ENCODE measurements at places on chromosomes 2 and 18.

- no peak for ATAC-seq
Measured at GRCh38 chr2:241454837-241455485, 53.4 kb downstream of the STK25 start.

GRCh38 chr2:241848761-241849615 lies 9.7 kb downstream of the PDCD1 start:
- ATAC-seq = no peak

GRCh38 chr2:673615-674320 lies 3.4 kb downstream of the TMEM18 start:
- no peak for ATAC-seq

GRCh38 chr2:114784890-114785583 lies 342.6 kb downstream of the DPP10 start:
- no peak for ATAC-seq

- peak; percentile 69 for ATAC-seq
Measured at GRCh38 chr2:73291093-73291460, 2.3 kb downstream of the EGR4 start.

GRCh38 chr18:44792456-44793061 lies 111.9 kb downstream of the SETBP1 start:
- peak; percentile 34 for ATAC-seq

- no peak for ATAC-seq
Measured at GRCh38 chr2:33292981-33293595, 183.4 kb upstream of the RASGRP3 start.

- no peak for ATAC-seq
Measured at GRCh38 chr18:23188068-23188760, 52.9 kb downstream of the CABLES1 start.

DNA sequence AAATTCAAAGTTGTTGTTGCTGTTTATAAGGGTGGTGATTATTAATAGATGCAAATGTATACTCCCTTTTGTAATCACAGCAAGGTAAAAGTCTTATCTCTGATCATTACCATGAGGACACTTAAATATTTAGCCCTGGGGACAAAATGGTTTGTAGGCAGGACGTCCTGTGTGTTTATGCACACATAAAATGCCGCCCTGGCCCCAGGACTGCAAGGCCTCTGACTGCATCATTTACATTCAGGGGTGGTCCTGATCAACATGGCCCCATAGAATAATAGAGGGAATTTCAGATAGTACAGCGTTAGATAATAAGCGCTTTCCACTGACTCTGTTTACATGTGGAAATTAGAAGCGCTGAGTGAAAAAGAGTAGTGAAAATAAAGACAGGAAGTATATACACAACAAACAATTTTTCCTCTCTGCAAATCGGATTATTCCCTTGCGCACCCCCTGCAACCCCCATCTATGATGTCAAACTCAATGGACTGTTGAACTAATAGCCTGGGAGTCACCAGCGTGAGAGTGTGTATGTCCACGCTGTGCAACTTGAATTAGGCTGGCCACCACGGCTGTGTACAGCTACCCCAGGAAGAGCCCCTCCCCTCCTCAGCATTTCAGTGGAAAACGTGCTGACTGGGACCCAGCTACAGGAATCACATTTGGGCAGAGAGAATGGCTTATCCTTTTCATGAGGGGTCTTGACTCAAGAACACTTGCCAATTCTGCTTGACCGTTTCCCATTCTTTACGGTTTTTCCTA lies 291.5 kb downstream of the SOX11 start:
- ATAC-seq = no peak

DNA sequence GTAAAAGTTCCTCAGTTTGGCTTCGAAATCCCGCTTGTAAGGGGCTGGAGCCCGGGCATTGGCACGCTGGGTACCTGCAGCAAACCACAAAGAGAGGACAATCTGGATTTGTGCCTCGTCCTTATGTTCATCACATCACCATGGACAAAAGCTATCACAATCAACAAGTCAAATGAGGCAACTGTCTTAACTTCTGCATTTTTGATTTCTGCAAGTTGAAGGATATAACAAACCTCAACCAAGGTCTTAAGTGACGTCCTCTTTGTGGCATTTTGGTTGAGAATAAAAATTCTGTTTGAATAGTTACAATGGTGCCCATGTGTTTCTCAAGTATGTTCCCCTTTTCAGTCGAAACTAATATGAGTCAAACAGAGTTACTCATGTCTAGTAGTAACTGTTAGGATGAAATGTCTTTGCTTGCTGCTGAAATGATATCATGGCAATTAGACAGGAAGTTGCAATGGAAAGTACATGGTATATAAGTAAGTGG lies 70.8 kb upstream of the STK17B start:
- ATAC-seq = no peak

- ATAC-seq = no peak
Measured at GRCh38 chr2:97718051-97718882, 4.9 kb downstream of the ZAP70 start.

DNA sequence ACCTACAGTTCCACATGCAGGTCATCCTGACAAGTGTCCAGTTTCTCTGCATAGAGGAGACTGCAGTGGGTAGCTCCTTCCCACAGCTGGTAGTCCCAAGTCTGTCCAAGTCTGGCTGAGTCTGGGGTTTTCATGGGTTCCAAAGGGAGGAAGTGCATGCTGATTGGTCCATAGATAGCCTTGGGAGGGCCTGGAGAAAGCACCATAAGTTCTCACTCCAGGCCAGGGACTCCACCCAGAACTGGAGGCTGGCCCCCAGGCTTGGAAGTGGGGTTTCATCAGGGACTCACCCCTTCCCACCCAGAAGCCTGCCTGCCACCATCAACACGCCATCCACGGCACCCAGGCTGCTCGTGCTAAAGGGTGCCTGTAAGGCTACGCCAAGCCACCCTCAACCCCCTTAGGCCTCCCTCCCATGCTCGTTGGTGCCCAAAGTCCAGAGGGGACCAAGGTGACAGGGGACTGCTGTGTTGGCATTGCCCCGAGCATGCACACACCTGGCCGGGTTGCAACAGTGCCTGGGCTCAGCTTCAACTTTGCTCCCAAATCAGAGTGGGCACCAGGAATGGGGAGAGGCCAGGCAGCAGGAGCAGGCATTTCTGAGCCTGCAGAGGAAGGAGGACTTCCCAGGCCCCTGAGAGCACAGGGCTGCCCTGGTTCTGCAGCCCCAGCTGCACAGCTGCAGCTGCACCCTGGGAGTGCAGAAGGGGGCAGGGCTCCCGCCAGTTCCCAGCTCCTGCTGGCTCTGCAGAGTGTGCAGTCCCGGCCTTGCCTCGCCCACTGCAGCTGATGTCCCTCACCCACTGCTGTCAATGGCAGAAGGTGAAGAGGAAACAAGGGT lies 116.5 kb upstream of the MAP2 start:
- no peak for ATAC-seq

GRCh38 chr2:148965623-148966437 lies 72.7 kb upstream of the LYPD6B start:
- ATAC-seq = no peak

DNA sequence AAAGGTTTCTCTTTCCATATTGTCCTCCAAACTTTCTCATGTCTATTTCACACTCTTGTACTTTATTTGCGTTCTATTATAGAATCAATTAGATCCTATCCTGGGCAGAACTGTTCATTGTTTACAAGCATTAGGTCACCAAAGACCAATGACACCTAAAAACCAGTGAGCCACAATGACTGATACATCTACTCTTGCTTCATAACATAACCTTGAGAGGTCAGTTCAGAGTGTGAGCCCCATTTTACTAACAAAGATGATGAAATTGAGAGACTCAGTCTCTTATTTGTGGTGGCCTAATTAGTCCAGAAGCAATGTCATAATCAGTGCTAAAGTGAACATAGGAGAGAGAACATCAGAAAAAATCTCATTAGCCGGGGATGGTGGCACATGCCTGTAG lies 248.9 kb upstream of the RBBP8 start:
- no peak for ATAC-seq

DNA sequence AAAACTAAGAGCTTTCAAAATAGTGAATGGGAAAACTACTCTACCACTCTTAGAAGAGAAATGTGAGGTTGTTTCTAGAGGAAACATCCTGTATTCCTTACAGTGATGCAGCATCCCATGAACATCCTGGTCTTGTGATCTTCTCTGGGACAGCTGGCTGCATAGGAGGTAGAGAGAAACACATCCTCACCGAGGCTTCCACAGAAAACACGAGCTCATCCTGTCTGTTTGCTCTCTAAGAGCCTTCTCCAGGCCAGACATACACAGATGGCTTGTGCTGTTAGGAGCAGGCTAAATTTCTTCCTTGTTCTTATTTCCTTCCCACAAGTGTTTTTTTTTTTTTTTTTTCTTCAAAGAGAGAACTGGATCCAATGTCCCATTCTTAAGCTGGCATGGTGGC lies 14.7 kb upstream of the FZD7 start:
- peak; percentile 53 for ATAC-seq

DNA sequence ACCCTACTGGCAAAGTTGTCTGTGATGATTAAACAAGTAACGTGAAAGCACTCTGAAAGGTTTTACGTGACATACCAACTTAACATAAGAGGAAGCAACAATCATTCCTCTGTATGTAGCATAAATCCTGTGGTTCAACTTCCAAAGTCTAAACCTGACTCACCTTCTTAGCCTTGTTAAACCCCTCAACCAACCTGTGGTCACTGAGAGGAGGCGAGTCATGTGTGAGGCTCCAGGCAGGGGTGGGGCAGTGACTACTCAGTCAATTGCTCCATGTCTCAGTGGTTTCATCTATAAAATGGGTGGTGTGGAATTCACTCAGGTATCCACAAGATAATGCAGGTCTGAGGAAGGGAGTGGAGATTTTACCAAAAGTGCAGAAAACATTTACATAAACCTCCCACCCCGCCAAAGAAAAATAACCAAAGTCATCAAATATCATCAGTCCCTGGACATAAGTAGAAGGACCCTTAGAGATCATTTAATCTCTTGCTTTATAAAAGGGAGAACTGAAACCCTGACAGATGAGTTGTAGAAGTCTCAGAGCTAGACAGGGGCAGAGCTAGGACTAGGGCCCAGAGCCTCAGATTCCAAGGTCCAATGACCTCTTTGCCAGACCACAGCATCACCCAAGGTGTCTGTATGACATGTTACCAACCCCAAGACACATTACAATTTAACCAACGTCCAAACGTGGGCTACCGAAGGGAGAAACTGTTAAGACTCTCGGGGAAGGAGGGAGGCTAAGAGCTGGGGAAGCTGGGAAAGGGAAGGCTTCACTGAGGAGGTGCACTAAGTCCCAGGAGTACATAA lies 3.7 kb upstream of the PCBP1 start:
- no peak for ATAC-seq

DNA sequence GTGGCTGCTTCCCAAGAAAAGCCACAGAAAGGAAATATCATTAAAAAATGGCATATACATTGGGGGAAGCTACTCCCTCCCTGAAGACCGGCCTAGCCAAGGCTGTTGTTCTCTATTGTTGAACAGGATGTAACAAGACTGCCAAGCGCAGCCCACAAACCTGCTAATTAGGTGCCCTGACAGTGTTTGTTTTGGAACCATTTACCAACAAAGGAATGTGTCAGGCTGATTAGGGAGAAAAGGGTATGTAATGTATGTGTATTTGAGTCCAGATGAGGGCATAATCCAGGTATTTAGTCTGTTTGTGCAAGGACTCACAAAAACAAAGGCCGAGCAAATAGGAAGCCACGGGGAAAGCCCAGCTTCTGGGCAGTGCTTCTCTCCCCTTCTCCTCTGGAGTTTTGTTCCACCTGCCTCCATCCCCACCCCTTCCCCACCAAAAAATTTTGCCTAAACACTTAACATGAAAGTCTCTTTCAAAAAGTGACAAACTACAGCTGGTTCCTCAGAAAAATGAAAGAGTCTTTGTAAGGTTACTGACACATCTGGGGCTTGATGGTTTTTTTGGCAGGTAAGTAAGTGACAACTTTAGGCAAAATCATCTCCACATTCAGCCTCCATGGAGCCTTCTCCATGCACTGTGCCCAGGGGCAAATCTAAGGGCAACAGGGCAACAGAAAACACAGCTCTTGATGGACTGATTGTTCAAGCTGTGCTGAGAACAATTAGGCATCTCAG lies 78.3 kb upstream of the FZD5 start:
- ATAC-seq = no peak

GRCh38 chr18:56326336-56327072 lies 311.9 kb downstream of the TXNL1 start:
- no peak for ATAC-seq

DNA sequence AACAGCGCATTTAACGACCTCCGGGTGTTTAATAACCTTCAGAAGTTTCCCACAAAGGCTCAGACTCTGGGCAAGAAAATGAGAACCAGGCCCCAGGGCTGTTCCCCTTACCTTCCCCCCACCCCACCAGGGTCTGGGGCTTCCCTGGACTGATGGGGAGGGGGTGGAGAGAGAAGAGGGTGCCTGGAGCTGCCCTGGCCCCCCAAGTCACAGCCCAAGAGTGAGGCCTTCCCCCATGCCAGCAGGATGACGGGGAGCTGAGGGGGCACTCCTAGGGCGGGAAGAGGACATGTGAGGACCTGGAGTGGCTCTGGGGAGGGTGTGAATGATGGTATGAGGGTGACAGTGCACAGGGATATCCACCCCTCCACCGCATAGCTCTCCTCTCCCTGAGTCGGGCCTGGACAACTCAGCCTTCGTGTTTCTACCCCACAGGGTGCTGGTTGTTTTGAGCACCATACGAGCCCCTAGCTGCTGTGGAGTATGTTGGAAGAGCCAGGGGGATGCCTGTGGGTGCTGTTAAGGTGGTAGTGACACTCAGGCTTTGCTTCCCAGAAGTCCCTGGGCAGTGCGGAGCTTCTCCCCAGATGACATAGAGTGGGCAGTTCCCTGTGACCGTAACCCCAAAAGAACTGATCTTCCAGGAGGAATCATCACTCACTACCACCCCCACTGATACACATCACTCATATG lies 3.9 kb downstream of the PKDCC start:
- ATAC-seq = no peak

- ATAC-seq = no peak
Measured at GRCh38 chr2:5387406-5387805, 304.8 kb upstream of the SOX11 start.

- ATAC-seq = no peak
Measured at GRCh38 chr18:64850791-64851190, 701.9 kb upstream of the LINC00305 start.

DNA sequence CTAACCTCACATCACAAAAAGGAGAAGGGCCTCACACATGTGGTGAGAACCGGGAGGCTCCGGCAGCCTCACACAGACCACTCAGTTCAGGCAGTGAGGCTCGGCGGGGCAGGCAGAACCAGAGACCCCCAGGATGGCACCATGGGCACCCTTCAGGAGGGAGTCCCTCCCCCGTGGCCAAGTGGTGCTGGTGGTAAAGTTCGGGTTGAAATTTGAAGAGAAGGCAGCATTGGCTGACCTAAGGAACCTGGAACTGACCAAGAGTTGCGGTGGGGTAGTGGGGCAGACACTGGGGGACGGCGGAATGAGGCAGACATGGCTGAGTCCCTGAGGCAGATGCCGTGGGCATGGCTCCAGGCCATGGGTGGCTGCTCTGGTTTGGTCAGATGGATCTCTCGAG lies 239.3 kb upstream of the MYT1L start:
- ATAC-seq = no peak

GRCh38 chr18:48915626-48916425 lies 34.9 kb downstream of the SMAD7 start:
- peak; percentile 36 for ATAC-seq

GRCh38 chr2:159151198-159152127 lies 135.0 kb downstream of the WDSUB1 start:
- no peak for ATAC-seq

All from SK-N-SH treated with all-trans-retinoic acid at 6 μM for 48 hours (cell line).